Ecto neural progenitor cell (in vitro differentiated cells): ENCODE measurements at places on chromosomes 5 and 9.

DNA sequence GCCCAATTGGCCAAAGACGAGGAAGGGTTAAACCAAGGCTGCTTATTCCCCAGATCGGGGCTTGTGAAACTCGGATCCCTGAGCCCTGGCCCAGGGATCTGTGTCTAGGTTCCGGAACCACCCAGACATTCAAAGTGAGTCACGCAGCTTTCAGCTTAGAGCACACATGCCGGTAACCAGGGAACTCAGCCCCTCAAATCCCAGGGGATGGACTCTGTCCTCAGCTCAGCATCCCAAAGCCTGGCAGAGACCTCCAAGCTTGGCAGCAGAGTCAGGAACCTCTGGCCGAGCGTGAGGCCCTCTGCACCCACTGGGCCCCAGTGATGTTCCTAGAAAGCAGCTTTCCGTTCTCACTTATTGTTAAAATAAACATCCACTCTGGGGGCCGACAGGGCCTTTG is 5.1 kb downstream of the PNPLA7 start:
- DNase-seq, result no peak

DNA sequence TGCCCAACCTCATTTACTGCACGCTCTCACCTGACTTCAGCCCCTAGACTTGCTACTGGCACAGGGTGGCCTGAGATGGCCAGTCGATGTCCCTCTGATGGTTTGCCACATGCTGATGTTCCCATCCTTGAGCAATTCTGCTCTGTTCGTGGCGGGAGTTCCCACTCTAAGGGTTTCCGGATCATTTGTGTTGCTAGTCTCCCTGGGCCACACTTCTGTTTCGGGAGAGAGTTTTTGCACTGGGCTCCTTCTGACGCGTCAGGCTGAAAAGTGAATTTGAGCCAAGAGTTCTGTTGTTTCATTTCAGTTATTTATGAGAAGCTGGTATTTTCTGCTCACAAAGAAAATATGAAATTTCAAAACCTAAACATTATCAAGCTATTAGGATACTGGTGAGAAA is 597.7 kb downstream of the BNC2 start:
- no peak for DNase-seq

DNA sequence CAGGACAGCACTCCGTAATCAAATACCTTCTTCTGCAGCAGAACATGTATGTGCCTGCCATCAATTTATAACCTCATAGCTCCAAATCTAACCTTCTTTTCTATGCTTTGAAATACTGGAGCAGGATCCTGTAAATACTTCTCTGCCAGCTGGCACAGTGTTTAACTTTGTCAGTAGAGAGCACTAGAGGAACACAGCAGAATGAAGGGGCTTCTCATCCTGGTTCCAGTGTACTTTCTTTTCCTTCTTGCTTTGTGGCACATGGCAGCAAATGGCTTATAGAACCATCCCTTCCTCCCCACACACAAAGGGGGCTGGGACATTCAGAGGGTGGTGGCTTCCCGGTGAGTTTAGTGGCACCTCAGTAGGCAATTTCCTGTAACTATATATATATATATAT is 3.8 kb upstream of the FBXW11 start:
- no peak for DNase-seq

DNA sequence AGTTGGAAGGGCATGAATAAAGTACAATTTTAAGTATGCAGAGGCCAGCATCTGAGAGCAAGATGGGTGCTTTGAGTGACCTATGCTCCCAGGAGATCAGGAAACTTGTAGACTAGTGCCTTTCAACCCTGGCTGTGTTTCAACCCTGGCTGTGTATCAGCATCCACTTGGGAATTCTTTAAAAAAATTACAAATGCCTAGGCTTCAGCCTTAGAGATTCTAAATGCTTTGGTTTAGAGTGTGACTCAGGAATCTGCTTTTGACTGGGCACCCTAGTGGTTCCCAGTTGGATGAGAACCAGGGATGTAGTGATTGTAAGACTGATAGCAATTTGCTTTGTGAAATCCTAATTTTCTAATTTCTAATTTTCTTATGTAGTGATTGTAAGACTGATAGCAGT is 65.6 kb downstream of the RALGPS1 start:
- no peak for DNase-seq

GRCh38 chr9:128770286-128771030 is 1.3 kb downstream of the ZER1 start:
- no peak for DNase-seq

DNA sequence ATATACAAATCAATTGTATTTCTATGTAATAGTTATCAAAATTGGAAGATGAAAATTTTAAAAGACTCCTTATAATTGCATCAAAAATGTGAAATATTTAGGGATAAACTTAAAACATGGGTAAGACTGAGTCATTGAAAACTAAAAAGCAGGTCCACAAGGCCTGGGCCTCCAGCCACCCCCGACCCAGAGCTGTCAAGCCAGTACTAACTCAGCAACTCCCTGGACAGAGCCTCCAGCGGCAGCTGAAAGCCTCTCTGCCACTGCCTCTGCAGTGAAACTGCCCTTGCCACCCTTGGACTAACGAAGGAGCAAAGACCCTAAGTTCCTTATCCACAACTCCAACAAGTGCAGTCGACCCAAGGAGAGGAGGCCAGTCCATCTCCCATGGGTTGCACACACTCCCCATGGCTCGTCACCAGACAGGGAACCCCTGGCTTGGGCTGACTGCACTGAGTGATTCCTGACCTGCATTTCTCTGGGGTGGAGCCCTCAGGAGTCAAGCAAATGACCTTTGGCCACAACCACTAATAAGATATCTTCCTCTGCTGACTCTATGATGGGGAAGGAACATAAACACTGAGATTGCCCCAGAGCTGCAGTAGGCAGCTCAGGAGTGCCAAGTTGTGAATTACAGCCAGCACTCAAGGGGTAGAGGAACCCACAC is 20.5 kb downstream of the PTGER4 start:
- no peak for DNase-seq

DNA sequence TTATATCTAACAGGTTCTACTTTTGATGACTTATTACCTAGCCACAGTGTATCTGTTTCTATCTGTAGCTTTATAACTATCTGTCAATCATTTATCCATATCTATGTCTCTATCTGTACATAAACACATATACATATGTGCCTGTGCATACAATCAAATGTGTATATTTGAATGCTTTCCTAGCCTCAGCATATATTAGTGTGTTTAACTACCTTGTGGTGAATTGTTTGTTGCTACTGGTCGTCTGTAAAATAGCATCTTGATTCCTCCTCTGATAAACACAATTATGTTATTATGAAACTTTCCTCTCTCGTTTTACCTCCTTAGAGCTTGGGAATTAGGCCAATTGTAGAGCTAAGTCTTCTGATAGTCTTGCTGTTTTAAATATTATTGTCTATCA is 44.4 kb downstream of the PARP8 start:
- DNase-seq, result no peak

GRCh38 chr9:114364134-114365041 is 23.4 kb downstream of the AKNA start:
- DNase-seq, result no peak

- no peak for DNase-seq
These were observed 50.0 kb downstream of the DMXL1 start for GRCh38 chr5:119120893-119121292.

DNA sequence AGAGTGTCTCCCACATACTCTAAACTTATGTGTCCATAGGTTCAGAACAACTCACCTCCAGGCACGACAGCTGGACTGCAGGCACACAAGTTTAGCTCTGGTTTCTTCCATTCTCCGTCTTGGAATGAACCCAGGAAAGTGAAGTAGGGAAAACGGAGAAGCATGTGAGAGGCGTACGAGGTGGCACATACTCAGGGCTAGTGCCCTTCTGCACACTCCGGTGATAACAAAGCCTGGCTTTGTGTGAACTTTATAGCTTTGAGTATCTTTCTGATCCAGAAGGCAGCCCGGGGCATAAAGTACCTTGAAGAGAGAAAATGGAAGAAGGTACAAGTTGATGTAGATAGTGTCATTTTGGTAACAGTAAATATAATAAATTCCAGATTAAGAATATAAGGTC is 11.1 kb upstream of the HTR4 start:
- DNase-seq, result no peak

DNA sequence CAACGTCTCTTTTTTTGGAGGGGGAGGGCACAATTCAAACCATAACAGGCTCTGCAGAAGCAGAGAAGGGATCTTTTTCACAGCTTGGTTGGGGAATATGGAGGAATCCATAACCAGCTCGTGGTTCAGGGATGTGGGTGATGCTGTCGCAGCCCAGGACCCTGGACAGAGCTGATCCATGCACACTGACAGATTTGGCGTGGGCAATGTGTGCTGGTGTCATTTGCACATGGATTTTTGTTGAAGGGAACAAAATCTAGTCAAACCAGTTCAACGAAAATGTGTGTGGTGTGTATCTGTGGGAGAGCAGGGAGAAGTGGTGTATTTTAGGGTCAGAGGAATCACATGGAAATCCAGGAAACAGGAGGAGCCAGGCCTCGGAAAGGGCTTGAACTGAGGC is 4.2 kb downstream of the DOCK2 start:
- no peak for DNase-seq

GRCh38 chr5:79806741-79807140 is 117.1 kb downstream of the CMYA5 start:
- no peak for DNase-seq

DNA sequence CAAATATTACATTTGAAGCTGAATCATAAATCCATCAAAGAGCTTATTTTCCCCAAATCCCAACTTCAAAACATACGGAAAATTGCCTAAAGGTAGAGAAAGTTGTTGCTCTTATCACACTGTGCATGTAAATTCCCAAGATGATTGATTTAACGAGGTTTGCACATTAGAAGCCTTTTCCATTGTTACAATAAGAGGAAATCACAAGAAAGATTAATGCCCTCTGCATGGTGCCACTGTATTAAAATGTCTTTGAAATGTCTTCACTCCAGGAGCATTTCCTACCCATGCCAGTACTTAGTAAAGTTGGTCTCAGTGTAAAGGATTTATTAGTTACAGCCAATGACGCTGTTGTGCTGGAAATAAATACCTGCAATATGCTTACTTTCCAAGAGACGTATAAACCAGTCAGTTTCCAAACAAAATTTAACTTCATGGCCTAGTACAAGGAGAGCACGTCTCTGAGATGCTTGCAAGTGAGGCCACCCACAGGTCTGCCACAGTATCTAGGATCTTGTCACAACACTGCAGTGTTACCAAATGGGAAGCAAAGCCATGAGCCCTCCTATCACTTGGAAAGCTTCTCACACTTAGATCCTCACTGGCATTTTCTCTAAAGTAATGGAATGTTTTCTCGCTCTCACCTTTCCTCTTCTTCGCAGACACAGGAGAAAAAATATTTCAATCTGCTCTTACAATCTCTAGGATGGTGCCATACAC is 112.4 kb downstream of the CETN3 start:
- DNase-seq, result no peak

GRCh38 chr9:84811751-84812074 is 142.2 kb downstream of the NTRK2 start:
- no peak for DNase-seq

- DNase-seq, result no peak
These were observed 17.2 kb downstream of the RIC1 start for GRCh38 chr9:5646116-5646515.

GRCh38 chr5:38800515-38800914 is 45.3 kb upstream of the OSMR start:
- no peak for DNase-seq

GRCh38 chr9:5841771-5842573 is 9.1 kb upstream of the ERMP1 start:
- no peak for DNase-seq

DNA sequence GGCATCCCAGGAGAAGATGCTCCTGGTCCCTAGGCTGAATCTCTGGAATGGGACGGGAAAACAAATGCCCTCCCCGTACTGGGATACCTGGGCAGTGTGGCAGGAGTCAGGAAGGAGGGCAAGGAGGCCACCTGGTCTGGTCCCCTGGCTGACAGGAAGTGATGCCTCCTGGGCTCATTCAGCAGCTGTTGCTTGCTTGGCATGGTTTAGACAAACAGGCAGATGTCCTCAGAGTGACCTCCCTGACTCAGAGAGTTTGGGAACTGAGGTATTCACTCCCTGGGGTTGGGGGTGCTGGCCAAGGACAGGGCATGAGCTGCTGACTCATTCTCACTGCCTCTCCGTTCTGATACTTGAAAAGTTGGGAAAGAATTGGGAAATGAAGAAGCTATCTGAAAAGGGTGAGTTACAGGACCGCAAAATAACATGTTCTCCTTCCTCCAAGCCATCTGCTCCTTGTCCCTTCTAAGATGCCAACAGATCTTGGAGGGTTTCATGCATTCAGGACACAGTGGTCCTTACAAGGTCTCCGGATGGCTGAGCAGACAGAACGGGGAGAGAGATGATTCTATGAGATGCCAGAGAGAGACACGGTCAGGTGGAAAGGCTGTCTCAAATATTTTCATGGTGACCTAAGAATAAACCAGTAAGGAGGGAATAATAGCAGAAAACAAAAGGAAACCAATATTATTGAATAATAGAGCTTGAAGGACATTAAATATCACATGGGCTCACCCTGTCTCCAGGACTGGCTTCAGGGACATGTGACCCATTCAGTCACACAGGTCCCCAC is 534.5 kb downstream of the BNC2 start:
- no peak for DNase-seq

DNA sequence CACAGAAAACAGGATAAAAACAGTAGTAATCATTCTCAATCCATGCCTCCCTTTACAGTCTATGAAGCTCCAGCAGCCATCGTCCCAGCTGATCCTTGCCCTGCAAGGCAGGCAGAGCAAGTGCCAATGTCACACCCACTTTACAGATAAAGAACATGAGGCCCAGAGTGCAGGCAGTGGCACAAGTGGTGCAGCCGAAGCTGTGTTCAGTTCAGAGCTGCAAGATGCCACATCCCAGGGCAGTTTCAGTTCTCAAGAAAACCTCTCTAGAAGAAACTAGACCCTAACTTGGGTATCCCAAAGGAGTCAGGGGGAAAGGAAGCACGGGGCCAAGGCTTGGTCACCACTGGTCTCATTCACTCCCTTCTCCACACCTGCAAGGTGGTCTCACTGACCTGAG is 34.6 kb upstream of the CPLX2 start:
- no peak for DNase-seq

GRCh38 chr5:169385636-169386035 is 84.7 kb upstream of the SLIT3 start:
- no peak for DNase-seq

- no peak for DNase-seq
These were observed 196.6 kb upstream of the IER5L start for GRCh38 chr9:129374651-129375050.

- no peak for DNase-seq
These were observed 260.9 kb downstream of the SH3GL2 start for GRCh38 chr9:17839776-17840175.

- DNase-seq, result no peak
These were observed 105.6 kb downstream of the NR6A1 start for GRCh38 chr9:124665391-124666058.

DNA sequence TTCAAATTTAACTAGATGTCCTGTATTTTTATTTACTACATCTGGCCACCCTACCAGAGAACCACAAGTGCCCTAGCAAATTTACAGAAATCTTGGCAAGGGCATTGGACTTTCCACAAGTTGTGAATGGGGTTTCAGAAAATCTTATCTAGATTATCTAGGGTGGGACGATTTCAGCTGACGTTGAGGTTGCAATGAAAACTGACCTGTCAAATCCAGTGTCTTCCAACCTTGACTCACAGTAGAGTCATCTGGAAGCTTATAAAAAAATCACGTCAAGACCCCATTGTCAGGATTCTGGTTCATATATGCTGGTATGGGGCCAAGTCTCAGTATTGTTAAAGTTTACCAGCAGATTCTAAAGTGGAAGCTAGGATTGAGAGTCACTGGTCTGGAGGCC is 109.6 kb upstream of the ACTBL2 start:
- no peak for DNase-seq

GRCh38 chr9:129264388-129264787 is 86.3 kb upstream of the IER5L start:
- no peak for DNase-seq
